ENCODE measurements at places on chromosomes 5 and 9. TPM values are rescaled to one million over a fixed set of nuclear protein-coding genes. Genes with fewer than 3 reads are reported as not detected.

LCN15 gene
- polyA plus RNA-seq: not detected

NR4A3 gene
- 4.8 TPM for polyA plus RNA-seq

SH2D3C gene
- polyA plus RNA-seq: 16.6 TPM

GRCh38 chr5:140358738-140359310, 1.2 kb upstream of the SLC4A9 start:
- DNase-seq: no peak

DNA sequence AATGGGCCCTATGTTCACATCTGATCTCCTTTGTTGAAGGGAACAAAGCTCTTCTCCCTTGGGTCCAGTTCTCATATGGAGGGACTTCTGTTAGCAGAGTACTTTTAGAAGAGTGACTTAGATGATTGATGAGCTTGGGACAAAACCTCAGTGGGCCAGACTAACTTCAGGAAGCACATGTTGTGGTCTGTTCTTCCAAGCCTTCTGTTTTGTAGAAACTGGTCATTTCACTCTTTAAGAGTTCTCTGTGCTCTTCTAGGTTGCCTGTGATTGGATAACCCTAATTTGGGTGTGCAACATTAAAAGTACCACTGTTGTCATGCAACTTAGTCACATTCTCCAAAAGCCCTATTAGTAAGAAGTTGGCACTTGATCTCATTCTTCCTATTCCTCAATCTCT, 183.5 kb upstream of the ACO1 start:
- no peak for DNase-seq

GRCh38 chr9:134891713-134892112, 11.1 kb downstream of the FCN2 start:
- DNase-seq: no peak

GRCh38 chr5:180353980-180354452, 880 bp upstream of the GFPT2 start:
- no peak for DNase-seq

DNA sequence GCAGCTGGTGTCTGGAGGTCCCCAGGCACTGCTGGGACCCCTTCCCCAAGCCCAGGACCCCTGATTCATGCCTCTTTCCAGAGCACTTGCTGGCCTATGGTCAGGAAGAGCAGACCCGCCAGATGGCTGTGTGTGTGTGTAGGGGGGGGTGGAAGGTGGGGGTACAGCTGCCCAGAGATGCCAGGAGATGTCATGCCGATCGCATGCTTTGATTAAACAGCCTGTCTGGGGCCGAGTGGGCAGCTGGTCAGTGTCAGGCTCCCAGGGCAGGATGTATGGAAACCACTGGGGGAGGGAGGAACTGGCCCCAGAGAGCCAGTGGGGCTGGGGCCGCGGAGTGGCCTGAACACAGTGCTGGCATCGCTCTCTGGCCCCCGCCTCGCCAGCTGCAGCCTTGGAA, 23.7 kb downstream of the RXRA start:
- no peak for DNase-seq

- no peak for DNase-seq
Measured at GRCh38 chr5:180784497-180785097, 18.0 kb downstream of the MGAT1 start.
